Immature natural killer cell (primary cell): ENCODE measurements at places on chromosomes 5 and 9. TPM values are rescaled to one million over a fixed set of nuclear protein-coding genes. Genes with fewer than 3 reads are reported as not detected.

Gene ASPN
- polyA plus RNA-seq: not detected

DNA sequence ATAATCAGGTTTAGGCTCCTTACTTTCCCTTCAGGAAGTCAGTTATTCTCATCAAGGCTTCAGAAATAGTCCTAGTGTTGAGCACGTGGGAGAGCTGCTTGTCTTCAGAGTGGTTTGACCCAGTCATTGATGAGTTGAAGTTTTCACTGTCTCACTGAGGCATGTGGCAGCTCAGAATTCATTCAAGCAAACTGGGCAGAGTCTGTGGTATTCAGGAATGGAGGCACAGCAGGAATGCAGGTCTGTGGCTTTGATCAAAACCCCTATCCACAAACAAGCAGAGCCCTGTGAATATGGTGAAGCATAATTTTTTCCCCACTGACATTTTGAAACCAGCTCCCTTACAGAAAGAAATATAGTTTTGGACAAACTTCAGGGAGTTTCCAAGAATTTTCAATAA is 207.3 kb downstream of the CD180 start:
- no peak overlapping the region for H3K4me3 ChIP-seq
- no peaks in the 10 kb centered on the region for H3K4me1 ChIP-seq
- peaks cover 5% of the 10 kb centered on the region for H3K27me3 ChIP-seq
- H3K27ac ChIP-seq: no peak overlapping the region

Gene PCDHA12
- polyA plus RNA-seq: not detected

Gene PTPN3
- polyA plus RNA-seq: not detected

Gene FREM1
- polyA plus RNA-seq: not detected

- no peaks in the 10 kb centered on the region for H3K4me1 ChIP-seq
- H3K4me3 ChIP-seq: no peak overlapping the region
- no peak overlapping the region for H3K27ac ChIP-seq
- H3K27me3 ChIP-seq: peaks cover 2% of the 10 kb centered on the region
- no peaks in the 10 kb centered on the region for H3K36me3 ChIP-seq
- DNase-seq: no peak
Observed at GRCh38 chr5:97338729-97339128, 155.7 kb upstream of the RIOK2 start.

DNA sequence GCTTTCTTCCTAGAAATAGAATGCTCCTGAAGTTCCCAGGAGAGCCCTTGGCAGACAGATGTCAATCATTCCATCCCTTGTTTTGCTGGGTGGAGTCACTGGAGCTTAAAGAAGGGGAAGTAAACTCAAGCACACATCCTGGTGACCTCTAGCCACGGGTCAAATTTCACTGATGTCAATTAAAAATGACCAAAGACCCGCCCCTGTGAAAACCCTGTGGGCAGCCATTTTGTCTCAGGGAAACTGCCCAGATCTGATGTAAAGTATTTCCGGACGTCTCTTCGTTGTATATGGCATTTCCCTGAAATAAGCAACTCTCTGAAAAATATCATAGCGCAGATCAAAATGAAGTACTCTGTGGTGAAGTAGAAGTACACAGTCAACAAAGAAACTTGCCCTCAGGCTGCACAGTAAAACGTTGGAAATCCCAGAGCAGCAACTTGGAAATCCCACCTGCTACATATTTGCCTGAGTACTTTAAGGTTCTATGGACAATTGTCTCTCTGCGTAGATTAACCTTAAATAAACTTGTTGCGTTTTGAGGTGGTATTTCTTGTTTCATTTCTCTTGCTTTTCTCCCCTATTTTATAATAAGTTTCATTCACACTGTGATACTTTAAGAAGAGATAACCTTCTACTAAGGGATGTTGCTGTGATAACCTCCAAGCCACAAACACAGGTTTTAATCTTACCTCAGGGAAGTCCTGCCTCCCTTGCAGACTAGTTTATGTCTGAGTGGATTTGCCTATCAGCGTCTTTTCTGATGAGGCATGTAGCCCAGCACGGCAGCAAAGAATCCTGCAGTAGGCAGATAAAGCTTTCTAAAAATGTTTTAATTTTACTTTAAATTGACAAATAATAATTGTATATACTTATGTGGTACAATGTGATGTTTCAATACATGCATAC is 60.9 kb upstream of the PIP5K1B start:
- H3K27ac ChIP-seq: no peak overlapping the region
- H3K27me3 ChIP-seq: peaks cover 7% of the 10 kb centered on the region
- H3K4me1 ChIP-seq: no peaks in the 10 kb centered on the region
- H3K36me3 ChIP-seq: no peaks in the 10 kb centered on the region
- H3K4me3 ChIP-seq: no peak overlapping the region
- DNase-seq: no peak

- no peaks in the 10 kb centered on the region for H3K36me3 ChIP-seq
- peaks cover 10% of the 10 kb centered on the region for H3K27me3 ChIP-seq
- H3K4me3 ChIP-seq: no peak overlapping the region
- peaks cover 11% of the 10 kb centered on the region for H3K4me1 ChIP-seq
Observed at GRCh38 chr9:87310827-87311523, 186.7 kb upstream of the DAPK1 start.

Gene CARTPT
- not detected for polyA plus RNA-seq

DNA sequence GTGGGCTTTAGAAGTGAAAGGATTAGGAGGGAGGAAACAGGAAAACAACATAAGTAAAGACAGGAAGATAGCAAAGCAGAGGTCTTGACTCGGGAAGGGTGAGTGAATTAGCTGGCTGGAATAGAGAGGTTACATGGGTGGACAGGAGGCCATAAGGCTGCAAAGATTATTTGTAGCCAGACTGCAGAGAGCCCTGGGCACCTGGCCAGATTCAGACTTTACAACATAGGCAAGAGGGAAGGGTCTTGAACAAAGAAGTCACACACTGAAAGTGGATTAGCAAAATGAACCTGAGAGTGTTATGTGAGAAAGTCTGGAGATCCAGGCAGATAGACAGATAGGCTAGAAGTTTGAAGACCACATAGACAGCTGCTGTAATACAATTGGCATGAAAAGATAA is 29.7 kb upstream of the CER1 start:
- H3K36me3 ChIP-seq: no peaks in the 10 kb centered on the region
- H3K4me3 ChIP-seq: no peak overlapping the region
- H3K27me3 ChIP-seq: no peaks in the 10 kb centered on the region

DNA sequence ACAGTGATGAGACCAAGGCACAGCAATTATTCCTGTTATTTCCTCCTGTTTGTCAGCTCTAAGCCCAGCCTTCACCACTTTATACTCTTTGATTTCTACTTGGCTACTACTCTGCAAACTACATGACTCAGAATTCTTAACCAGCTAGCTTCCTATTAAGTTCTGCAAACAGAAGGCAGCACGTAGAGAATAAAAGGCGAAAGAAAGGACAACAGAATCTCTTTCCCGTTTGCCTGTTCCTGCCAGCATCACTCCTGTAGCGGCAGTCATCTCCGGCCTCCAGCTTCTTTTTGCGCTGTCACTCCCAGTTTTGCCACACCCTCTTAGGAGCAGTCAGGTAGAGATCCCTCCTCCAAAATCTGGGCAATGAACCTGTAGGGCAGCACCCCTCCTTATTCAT is 29.9 kb downstream of the DPYSL3 start:
- peaks cover 1% of the 10 kb centered on the region for H3K27me3 ChIP-seq
- no peak overlapping the region for H3K27ac ChIP-seq
- DNase-seq: no peak
- H3K36me3 ChIP-seq: no peaks in the 10 kb centered on the region
- no peak overlapping the region for H3K4me3 ChIP-seq
- H3K4me1 ChIP-seq: no peaks in the 10 kb centered on the region

Gene CCIN
- not detected for polyA plus RNA-seq

Gene LHX3
- polyA plus RNA-seq: not detected

GRCh38 chr5:158967541-158967940 is 132.2 kb downstream of the EBF1 start:
- no peaks in the 10 kb centered on the region for H3K36me3 ChIP-seq
- no peak overlapping the region for H3K4me3 ChIP-seq
- no peak for DNase-seq
- no peak overlapping the region for H3K27ac ChIP-seq
- H3K4me1 ChIP-seq: no peaks in the 10 kb centered on the region

DNA sequence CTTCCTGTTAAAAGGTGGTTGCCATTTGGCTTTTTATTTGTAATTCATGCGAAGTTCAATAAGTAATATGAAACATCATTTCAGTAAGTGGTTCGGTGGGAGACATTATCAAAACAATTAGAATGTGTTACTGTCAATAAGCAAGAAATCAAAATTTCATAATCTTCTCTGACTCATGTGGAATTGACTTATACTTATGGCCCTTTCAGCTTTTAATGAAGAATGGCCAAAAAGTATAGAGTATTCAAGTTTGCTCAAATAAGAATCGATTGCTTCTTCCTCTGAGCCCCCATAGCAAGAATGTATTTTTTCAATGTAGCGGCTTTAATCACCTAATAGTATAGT is 174.5 kb downstream of the AOPEP start:
- DNase-seq: no peak
- no peak overlapping the region for H3K4me3 ChIP-seq
- peaks cover 11% of the 10 kb centered on the region for H3K36me3 ChIP-seq
- H3K4me1 ChIP-seq: no peaks in the 10 kb centered on the region
- H3K27ac ChIP-seq: peak overlapping the region; percentile 0

GRCh38 chr9:72401396-72401795 is 36.4 kb upstream of the ZFAND5 start:
- H3K36me3 ChIP-seq: no peaks in the 10 kb centered on the region
- no peak overlapping the region for H3K27ac ChIP-seq
- H3K27me3 ChIP-seq: no peaks in the 10 kb centered on the region
- no peak overlapping the region for H3K4me3 ChIP-seq

DNA sequence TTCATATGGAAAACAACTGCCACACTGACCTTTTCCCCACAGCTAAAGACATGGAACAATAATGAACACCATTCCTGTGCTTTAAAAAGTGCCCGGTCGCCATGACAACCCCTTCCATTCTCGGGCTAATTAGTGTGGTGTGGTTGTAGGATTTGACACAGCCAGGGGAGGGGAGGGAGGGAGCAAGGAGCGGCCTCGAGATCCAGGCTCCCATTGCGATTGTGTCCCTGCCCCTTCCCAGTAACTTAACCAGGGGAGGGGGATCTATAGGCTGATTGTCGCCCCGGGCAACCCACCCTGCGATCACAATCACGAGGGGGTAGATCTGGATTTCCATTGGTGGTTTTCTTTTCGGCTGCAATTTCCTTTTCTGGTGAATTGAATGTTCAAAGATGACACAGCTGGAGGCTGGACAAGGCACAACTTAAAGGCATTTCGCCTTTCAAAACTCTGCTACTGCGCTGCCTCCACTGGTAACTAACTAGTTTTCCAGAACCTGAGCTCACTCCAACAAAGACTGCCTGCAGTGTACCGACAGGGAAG is 96.7 kb upstream of the RETREG1 start:
- H3K36me3 ChIP-seq: no peaks in the 10 kb centered on the region
- H3K4me1 ChIP-seq: no peaks in the 10 kb centered on the region
- H3K27ac ChIP-seq: no peak overlapping the region
- DNase-seq: no peak

DNA sequence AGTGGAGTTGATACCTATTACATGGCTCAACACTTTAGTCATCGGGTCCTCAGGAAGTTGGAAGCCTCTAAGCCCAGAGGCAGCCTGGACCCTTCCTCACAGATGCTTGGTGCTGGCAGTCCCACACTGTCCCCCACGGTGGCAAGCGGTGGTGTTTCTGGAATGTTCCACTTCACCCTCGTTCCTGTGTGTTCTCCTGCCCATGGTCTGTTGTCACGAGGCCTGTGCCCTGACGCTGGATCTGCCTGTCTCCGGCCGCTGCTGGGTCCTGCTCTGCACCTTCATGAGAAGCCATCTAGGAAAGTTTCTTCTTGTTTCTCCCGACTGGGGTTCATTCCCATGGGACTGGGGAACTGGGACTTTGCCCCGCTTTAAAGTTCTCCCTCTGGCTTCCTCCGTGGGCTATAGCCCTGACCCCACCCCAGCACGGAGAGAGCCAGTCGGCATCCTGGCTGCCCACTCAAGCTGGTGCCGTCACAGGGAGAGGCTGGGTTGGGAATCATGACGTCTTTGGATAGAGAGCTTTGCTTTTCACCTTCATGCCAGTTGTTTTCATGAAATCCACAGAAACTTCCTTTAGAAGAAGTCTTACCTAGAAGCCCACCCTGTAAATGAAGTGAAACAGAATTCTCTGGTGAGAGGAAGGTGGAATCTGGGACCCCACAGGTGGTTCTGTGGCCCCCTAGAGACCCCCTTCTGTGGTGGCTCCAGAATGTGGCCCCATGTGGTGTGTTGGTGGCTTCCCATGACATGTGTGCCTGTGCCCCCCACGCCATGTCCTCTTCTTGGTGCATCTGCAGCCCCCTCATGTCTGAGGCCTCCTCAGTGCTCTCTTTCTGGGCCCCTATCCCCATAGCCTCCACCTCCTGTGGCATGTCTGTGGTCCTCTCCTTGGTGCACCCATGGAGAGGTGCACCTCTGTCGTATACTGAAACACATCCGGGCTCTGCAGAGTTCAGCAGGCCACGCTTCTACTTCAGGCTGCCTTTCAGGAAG is 43.8 kb downstream of the TRIP13 start:
- no peaks in the 10 kb centered on the region for H3K4me1 ChIP-seq
- H3K27me3 ChIP-seq: no peaks in the 10 kb centered on the region
- no peaks in the 10 kb centered on the region for H3K36me3 ChIP-seq
- no peak for DNase-seq
- no peak overlapping the region for H3K27ac ChIP-seq
- H3K4me3 ChIP-seq: no peak overlapping the region

Gene SUB1
- 654 TPM for polyA plus RNA-seq

DNA sequence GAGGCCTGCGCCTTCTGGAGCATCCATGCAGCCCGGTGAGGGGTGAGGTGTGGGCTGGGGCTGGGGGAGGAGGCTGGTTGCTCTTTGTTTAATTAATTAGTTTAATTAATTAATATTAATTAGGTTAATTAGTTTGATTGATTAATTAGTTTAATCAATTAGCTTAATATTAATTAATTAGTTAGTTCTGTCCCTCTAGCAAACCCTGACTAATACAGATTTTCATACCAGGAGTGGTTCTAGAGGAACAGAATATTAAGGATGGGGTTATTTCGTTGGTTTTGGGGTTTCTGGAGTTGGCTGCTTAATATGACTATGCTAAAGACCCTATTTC is 14.1 kb upstream of the BARX1 start:
- H3K4me3 ChIP-seq: no peak overlapping the region
- no peak overlapping the region for H3K27ac ChIP-seq
- peaks cover 5% of the 10 kb centered on the region for H3K27me3 ChIP-seq
- H3K4me1 ChIP-seq: no peaks in the 10 kb centered on the region
- no peak for DNase-seq
- H3K36me3 ChIP-seq: no peaks in the 10 kb centered on the region

- no peaks in the 10 kb centered on the region for H3K27me3 ChIP-seq
- H3K4me1 ChIP-seq: peaks cover 6% of the 10 kb centered on the region
- H3K4me3 ChIP-seq: no peak overlapping the region
- DNase-seq: no peak
- no peak overlapping the region for H3K27ac ChIP-seq
Observed at GRCh38 chr5:180041301-180042274, 30.0 kb downstream of the RNF130 start.

- DNase-seq: no peak
- H3K4me1 ChIP-seq: peaks cover 19% of the 10 kb centered on the region
- no peaks in the 10 kb centered on the region for H3K27me3 ChIP-seq
- no peaks in the 10 kb centered on the region for H3K36me3 ChIP-seq
- H3K27ac ChIP-seq: no peak overlapping the region
Observed at GRCh38 chr9:117715411-117715989, 11.3 kb downstream of the TLR4 start.

Gene PARP8
- 113 TPM for polyA plus RNA-seq

- H3K36me3 ChIP-seq: no peaks in the 10 kb centered on the region
- no peak for DNase-seq
- H3K4me3 ChIP-seq: no peak overlapping the region
- no peak overlapping the region for H3K27ac ChIP-seq
- peaks cover 5% of the 10 kb centered on the region for H3K27me3 ChIP-seq
Observed at GRCh38 chr5:107272954-107273353, 397.8 kb downstream of the EFNA5 start.
